ENCODE measurements at places on chromosomes 4 and X. TPM values are rescaled to one million over a fixed set of nuclear protein-coding genes. Genes with fewer than 3 reads are reported as not detected.

CAPN6 gene
- total RNA-seq, result 0.21 TPM

GRCh38 chrX:110836451-110836850, 40.8 kb upstream of the CHRDL1 start:
- H3K4me1 ChIP-seq, result no peaks in the 10 kb centered on the region
- no peak for DNase-seq
- H3K4me3 ChIP-seq, result no peak overlapping the region

- no peak overlapping the region for H3K27ac ChIP-seq
- no peaks in the 10 kb centered on the region for H3K27me3 ChIP-seq
- H3K4me1 ChIP-seq, result no peaks in the 10 kb centered on the region
- no peak overlapping the region for H3K4me3 ChIP-seq
Measured at GRCh38 chr4:61909031-61909430, 708.9 kb downstream of the ADGRL3 start.

- no peaks in the 10 kb centered on the region for H3K27me3 ChIP-seq
- no peak overlapping the region for H3K4me3 ChIP-seq
- H3K36me3 ChIP-seq, result no peaks in the 10 kb centered on the region
- peak overlapping the region; percentile 64 for H3K27ac ChIP-seq
Measured at GRCh38 chrX:109926743-109927662, 75.9 kb upstream of the TMEM164 start.

CSAG1 gene
- total RNA-seq, result not detected
